Activated naive CD8-positive, alpha-beta T cell treated with anti-CD3 and anti-CD28 coated beads, Interleukin-2, amount 50 U/mL, for 24 hours (primary cell): ENCODE measurements at places on chromosomes 1 and 21.

- no peaks in the 10 kb centered on the region for H3K27me3 ChIP-seq
- H3K4me1 ChIP-seq, result peaks cover 6% of the 10 kb centered on the region
- H3K4me3 ChIP-seq, result no peak overlapping the region
- H3K36me3 ChIP-seq, result no peaks in the 10 kb centered on the region
- H3K27ac ChIP-seq, result no peak overlapping the region
These were observed 276.9 kb downstream of the TM2D1 start for GRCh38 chr1:61447968-61448430.

GRCh38 chr1:183817576-183818288, 12.8 kb downstream of the RGL1 start:
- no peak for DNase-seq
- no peaks in the 10 kb centered on the region for H3K4me1 ChIP-seq
- H3K36me3 ChIP-seq, result no peaks in the 10 kb centered on the region
- no peak overlapping the region for H3K27ac ChIP-seq
- no peak overlapping the region for H3K4me3 ChIP-seq
- H3K27me3 ChIP-seq, result no peaks in the 10 kb centered on the region

DNA sequence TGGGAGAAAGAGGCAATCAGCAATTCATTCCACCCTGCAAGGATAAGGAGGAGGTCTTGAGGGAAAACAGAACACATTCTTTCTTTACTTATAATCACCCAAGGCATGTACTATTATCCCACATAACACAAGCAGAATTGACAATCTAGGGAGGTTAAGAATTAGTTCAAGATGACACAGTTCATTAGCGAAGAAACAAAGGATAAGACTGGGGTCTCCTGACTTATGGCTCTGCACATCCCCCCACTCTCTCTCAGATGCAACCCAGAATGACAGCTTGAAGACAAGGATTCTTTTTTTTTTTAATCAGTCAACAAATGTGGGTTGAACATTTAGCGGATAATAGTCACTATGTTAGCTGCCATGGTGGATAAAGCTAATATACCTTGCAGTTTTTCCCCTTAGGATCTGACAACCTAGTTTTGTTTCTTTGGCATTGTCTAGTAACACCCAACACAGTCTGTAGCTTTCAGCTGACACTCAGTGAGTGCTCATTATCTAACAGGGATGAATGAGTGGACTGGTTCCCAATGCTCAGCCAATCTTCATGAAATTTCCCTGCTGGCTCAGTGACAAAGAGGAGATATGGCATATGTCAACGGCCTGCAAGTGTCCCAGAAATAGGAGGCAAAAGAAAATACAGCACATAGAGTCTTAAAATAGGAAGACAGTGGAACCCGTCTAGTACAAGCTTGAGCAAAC, 35.1 kb downstream of the RXRG start:
- no peak overlapping the region for H3K4me3 ChIP-seq
- peaks cover 36% of the 10 kb centered on the region for H3K27me3 ChIP-seq
- H3K36me3 ChIP-seq, result no peaks in the 10 kb centered on the region
- no peak overlapping the region for H3K27ac ChIP-seq
- DNase-seq, result no peak

GRCh38 chr1:178183796-178184195, 89.9 kb downstream of the RASAL2 start:
- no peak overlapping the region for H3K4me3 ChIP-seq
- H3K27me3 ChIP-seq, result peaks cover 1% of the 10 kb centered on the region
- no peaks in the 10 kb centered on the region for H3K36me3 ChIP-seq
- DNase-seq, result no peak
- H3K27ac ChIP-seq, result no peak overlapping the region
- H3K4me1 ChIP-seq, result no peaks in the 10 kb centered on the region

- no peak overlapping the region for H3K27ac ChIP-seq
- no peak for DNase-seq
- peaks cover 12% of the 10 kb centered on the region for H3K4me1 ChIP-seq
- peaks cover 3% of the 10 kb centered on the region for H3K36me3 ChIP-seq
These were observed 2.1 kb downstream of the LHX8 start for GRCh38 chr1:75136195-75136815.

- H3K4me3 ChIP-seq, result no peak overlapping the region
- H3K27me3 ChIP-seq, result no peaks in the 10 kb centered on the region
- no peaks in the 10 kb centered on the region for H3K4me1 ChIP-seq
- H3K27ac ChIP-seq, result no peak overlapping the region
- peaks cover 8% of the 10 kb centered on the region for H3K36me3 ChIP-seq
These were observed 132.2 kb downstream of the SYT2 start for GRCh38 chr1:202578001-202578504.

- DNase-seq, result peak; percentile 77
- peaks cover 36% of the 10 kb centered on the region for H3K27me3 ChIP-seq
- H3K4me1 ChIP-seq, result peaks cover 23% of the 10 kb centered on the region
- H3K36me3 ChIP-seq, result peaks cover 15% of the 10 kb centered on the region
- H3K4me3 ChIP-seq, result peak overlapping the region; percentile 52
These were observed 2.8 kb downstream of the KCNJ9 start for GRCh38 chr1:160083968-160084770.

GRCh38 chr1:3049164-3049563, 19.8 kb upstream of the PRDM16 start:
- DNase-seq, result no peak
- no peak overlapping the region for H3K4me3 ChIP-seq
- no peak overlapping the region for H3K27ac ChIP-seq
- no peaks in the 10 kb centered on the region for H3K4me1 ChIP-seq
- H3K36me3 ChIP-seq, result peaks cover 3% of the 10 kb centered on the region
- peaks cover 14% of the 10 kb centered on the region for H3K27me3 ChIP-seq
